Substantia nigra (tissue), 51 donors: ENCODE measurements at places on chromosomes 7 and 10.

DNA sequence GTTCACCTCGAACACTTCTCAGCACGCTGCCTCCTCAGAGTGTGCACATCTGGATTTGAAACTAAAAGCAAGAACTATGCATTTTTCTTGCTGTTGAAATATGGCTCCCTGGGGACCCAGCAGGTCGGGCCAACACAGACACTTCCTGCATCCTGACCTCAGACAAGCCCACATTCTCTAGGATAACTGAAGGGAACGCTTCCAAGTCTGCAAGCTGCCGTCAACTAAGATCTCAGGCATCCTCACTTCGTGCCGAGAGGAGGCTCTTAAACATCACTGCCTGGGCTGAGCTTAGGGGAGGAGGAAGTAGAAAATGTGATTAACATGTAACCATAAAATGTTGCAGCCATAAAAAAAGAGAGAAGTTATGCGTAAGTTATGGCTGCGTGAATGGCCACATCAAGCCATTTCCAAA, 65.5 kb downstream of the PYROXD2 start:
- no peak for DNase-seq

GRCh38 chr10:60343254-60343653, 46.4 kb downstream of the ANK3 start:
- DNase-seq = no peak

DNA sequence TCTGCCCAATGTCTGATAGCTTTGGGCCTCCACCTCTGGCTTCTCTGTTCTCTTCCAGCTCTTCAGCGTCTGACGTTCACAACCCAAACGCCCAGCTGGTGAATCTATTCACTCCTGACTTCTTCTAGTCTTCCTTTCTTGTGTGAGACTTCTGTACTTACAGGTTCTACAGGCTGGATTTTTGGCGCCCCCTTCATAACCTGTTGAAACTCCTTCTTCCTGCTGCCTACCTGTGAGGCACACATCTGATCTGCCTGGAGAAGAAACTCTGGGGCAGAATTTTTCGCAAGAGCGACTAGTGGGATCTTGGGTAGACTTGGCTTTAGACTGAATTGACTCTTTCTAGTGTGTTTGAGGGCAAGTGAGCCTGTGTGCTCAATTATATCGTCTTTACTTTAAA, 249.3 kb downstream of the REEP3 start:
- no peak for DNase-seq

DNA sequence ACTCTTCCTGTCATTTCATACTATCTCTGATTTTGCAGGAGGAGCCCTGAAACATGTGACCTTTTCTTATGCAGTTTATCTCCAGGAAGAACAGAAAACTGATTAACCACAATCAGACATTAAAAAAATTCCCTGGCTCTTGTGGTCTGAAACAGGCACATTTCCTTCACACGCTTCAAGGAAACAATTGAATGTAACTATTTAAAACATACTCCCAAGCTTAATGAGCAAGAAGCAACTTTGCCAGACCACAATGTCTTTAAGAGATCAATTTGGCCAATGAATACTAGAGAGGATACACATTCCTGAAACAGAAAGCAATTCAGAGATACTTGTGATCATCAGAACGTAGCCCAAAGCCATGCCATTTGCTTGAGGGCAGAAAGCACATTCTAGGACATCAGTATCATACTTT, 65.8 kb downstream of the PIP4K2A start:
- no peak for DNase-seq

DNA sequence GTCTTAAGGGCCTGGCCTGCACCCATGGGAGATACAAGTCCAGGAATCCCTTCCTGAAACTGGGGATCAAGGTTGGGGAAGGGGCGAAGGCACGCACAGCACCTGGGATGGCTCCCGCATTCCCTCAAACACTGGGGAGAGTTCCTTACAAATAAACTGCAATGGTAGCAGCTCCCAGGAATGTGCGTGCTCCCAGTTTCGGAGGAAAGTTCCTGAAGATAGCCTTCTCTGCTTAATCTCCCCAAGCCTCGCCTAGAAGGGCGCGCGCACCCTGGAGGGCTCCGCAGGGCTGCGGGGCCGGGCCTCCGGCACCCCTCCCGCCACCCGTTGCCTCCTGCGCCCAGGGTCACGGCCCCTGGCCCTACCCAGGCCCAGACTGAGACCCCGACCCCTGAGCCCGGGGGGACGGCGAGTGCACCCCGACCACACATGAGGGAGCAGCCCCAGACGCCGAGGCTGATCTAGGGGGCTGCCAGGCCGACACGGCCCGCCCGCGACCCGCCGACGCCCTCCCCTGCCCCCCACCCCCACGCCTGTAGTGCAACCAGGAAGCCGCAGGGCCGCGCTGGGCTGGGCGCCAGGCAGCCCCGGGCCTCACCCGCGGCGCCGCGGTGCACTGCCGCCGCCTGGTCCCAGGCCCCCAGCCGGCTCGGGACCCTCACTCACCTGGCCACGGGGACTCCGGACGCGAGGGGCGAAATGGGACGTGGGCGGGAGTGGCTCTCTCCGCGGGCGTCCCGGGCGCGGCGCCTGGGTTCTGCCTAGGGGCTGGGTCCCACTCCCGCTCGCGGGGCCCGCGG, 460 bp downstream of the ANXA11 start:
- no peak for DNase-seq

GRCh38 chr7:77391230-77391629, 24.9 kb downstream of the GSAP start:
- DNase-seq = no peak

DNA sequence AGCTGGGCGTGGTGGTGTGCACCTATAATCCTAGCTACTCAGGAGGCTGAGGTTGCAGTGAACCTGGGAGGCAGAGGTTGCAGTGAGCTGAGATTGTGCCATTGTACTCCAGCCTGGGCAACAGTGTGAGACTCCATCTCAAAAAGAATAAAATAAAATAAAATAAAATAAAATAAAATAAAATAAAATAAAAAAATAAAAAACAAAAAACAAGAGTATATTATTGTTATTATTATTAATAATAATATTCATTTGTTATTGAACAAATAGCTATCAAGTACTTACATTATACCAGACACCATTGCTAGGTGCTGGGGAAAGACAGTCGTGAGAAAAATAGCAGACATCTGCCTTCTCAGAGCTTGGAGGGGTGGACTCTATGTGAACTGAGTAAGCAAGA, 24.1 kb downstream of the PAX2 start:
- DNase-seq = no peak

DNA sequence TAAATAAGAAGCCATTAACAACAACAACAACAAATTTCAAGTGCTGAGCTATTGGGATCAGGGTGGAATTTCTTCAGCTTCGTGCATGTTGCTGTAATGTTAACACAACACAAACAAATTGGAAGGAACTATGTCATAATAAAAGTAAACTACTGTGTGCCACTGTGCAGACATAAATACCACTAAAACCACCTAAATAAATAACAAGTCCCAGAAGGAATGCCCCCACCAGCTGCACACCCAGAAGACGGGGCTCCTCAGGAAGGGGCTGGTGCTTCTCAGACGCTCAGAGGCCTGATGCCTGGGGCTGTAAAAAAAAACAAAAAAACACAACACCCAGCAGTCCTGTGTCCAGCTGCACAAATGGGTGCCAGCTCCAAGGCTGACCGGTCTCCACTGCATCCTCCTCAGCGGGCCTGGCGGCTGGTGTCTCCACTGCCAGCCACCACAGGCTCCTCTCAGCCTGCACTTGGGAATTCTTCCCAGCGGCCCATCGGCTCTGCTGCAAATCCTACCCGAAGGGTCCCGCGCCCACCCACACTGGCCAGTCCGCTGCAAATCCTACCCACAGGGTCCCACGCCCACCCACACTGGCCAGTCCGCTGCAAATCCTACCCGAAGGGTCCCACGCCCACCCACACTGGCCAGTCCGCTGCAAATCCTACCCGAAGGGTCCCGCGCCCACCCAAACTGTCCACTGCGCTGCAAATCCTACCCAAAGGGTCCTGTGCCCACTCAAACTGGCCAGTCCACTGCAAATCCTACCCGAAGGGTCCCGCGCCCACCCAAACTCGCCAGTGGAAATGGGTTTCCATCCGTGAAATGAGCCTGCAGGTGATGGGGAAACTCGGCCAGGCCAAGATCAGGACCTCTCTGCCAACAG, 35.8 kb upstream of the DNAAF5 start:
- no peak for DNase-seq

DNA sequence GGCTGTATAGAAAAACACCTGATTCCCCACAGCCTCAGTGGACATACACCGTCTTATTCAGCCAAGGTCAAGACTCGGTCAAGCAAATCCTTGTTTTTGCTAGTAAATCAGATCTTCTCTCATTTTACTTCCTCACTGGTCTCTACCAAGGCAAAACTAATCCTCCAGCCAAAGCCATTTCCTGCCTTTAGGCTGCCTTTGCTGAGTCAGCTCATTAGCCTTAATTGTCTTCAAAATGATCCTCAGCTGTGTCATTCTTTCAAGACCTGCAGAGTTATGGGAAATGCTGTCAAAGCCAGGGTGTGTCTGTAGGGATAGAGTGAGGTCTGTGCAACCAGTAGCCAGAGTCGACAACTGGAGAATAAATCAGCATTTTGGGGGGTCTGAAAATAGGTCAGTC, 107.2 kb upstream of the FAM180A start:
- DNase-seq = no peak

DNA sequence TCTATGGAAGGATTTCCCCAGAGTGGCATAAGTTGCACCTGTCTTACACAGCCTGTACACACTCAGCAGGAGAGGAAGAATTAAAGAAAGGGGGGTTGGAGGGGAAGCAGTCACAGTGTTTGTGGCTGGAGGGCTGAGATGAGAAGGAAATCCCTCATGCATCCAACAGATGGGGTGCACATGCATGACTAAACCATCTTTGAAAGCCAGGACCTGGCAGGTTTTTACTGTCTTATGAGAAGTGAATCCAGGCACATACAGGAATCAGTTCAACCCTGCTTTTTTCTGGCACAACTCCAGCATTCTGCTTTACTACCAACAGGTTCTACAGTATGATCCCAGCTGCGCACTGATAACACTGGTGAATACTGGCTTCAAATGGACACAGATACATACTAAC, 107.7 kb downstream of the CACNA2D1 start:
- no peak for DNase-seq

DNA sequence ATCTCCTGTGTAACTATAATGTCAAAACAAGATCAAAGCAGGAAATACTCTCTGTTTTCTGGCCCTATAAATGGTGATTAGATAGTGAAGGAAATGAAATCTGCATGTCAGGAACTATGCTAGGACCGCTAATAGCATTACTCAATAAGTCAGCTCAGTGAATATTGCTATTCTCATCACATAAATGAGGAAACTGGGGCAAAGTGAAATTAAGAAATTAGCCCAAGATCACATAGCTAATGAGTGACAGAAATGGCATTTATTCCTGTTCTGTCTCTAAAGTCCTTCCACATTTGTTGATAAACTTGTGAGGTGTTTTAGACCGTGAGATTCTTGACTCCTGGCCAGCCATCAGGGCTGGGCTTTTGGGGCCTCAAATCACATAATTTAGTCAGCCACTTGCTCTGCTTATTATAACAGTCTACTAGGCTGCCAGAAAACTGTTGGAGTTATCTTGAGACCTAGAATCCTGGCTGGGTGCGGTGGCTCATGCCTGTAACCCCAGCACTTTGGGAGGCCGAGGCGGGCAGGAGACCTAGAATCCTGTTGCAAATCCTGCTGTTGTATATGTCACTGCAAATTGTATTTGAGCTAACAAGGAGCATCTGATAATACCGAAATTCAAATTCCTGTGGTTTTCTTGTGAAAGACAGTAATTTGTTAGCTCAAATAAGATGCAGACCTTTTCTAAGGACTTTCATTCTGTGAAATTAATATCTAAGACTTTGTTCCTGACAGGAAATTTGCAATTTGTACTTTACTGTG, 66.5 kb upstream of the SHTN1 start:
- DNase-seq = no peak

GRCh38 chr7:120996333-120996987, 7.9 kb downstream of the CPED1 start:
- DNase-seq = peak; percentile 9

DNA sequence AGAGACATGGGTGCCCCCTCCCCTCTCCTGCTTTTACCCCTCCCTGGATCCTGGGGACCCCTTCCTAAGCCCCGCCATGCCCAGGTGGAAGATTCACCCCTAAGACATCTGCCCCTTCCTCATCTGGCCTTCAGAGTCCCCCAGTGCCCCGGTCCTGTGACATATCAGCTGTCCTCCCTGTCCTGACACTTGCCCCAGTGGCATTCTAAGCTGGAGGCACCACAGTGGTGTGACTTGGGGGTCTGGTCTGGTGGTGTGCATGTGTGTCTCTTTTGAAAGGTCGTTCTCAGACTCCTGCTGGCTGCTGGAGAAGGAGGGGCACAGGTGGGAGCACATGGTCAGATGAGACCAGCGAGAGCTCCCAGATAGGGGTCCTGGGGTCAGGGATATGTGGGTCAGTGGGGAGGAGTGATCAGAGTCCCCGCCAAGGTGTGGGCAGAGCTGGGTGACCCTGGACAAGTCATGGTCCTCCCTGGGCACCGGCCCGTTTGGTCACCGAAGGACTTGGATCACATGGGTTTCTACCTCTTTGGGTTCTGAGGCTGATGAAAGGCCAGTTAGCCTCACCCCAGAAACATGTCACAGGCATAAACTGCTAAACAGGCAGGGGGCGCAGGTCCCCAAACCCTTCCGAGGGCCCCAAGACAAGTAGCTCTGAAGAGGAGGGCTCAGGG, 645 bp upstream of the TFR2 start:
- DNase-seq = no peak

- no peak for DNase-seq
Measured at GRCh38 chr10:13684806-13685482, 98.2 kb downstream of the PRPF18 start.

DNA sequence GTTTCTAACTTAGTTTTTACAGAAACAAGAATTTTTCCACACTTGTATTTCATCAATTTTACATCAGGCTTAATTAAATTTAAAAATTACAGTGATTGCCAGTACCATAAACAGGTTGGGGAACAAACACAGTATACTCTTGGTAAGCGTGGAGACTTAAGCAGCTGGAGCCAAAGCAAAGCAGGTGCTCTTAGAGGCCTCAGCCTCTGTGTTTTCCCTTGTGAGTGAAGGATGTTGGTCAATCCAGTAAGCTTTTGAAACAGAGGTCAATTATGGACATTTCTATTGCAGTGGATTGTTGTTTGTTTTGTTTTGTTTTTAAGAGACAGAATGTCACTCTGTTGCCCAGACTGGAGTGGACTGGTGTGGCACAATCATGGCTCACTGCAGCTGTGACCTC, 100.6 kb upstream of the CELF2 start:
- DNase-seq = no peak

GRCh38 chr7:116986611-116987565, 33.6 kb downstream of the ST7 start:
- DNase-seq = no peak

DNA sequence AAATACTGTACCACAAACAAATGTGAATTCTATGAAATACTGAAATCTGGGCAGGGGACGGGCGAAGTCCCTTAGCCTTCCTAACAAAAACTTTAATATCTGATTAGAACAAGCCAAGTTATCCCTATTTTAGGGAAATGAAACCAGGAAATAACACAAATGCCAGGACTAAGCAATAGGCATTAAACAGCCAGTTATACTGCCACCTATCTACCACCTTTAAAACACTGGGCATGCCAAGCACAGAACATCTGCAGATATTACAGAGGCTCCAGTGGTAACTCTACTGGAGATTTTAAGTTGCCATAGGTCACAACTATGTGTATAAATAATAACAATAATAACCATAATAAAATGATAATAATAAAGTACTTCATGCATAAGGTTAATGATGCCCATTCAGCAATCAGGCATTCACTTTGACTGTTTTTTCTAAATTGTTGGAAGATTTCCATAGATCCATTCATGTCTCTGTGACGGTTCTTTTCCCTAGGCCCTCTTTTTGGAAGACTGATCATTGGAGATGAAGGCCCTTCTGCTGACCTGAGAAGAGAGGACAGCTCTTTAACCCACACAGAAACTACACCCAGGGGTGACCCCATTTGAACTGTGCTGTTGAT, 195.7 kb downstream of the CACNA2D1 start:
- no peak for DNase-seq
